ENCODE measurements at places on chromosomes 6 and 20. TPM values are rescaled to one million over a fixed set of nuclear protein-coding genes. Genes with fewer than 3 reads are reported as not detected.

OR2H1 gene
- polyA plus RNA-seq: not detected

SLC17A1 gene
- polyA plus RNA-seq: not detected

TREM2 gene
- polyA plus RNA-seq: not detected

DNA sequence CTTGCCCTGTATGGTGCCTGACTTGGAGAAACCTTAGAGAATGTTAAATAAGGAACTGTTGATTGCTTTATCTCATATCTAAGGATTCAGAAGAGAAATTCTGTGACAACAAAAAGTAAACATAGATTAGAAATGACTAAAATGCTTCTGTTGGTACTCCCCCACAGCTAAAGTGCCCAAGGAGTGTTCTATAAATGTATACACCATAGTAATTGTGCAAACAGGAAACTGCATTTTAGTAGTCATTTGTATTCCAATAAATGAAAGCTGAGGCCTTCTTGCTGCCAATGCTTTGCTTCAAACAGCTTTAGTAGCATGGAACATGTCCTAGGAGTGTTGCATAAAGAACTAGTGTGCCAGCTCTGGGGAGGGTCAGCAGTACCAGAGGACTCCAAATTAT, 343.7 kb upstream of the IRAK1BP1 start:
- no peak for DNase-seq
- no peak overlapping the region for H3K4me3 ChIP-seq
- H3K36me3 ChIP-seq: no peaks in the 10 kb centered on the region
- no peak overlapping the region for H3K27ac ChIP-seq
- no peaks in the 10 kb centered on the region for H3K4me1 ChIP-seq

- no peaks in the 10 kb centered on the region for H3K36me3 ChIP-seq
- no peak overlapping the region for H3K27ac ChIP-seq
- H3K4me3 ChIP-seq: no peak overlapping the region
Observed at GRCh38 chr6:121247386-121247785, 86.9 kb downstream of the TBC1D32 start.
